GM12892 (cell line): ENCODE measurements at places on chromosomes 5 and 9.

GRCh38 chr5:124888622-124889485 lies 142.4 kb upstream of the ZNF608 start:
- DNase-seq = no peak

DNA sequence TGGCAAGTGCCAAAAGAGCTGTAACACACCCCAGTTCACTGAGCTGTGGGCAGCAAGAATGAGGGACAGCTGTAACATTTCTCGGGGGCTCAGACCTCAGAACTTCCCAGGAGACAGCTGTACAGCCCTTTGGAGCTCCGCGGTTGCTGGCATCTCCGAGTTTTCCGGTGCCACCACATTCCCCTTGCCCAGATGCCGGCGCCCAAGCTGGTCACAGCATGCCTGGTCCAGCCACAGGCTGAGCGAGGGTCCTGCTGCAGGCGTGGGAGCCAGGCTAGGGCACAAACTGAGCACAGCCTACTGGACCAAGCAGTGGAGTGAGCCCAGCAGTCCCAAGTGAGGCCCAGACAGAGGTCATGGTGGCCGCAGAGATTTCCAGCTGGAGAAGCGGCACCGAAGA lies 797.7 kb upstream of the EDIL3 start:
- DNase-seq = no peak

GRCh38 chr5:108637134-108637533 lies 110.6 kb upstream of the FER start:
- no peak for DNase-seq

DNA sequence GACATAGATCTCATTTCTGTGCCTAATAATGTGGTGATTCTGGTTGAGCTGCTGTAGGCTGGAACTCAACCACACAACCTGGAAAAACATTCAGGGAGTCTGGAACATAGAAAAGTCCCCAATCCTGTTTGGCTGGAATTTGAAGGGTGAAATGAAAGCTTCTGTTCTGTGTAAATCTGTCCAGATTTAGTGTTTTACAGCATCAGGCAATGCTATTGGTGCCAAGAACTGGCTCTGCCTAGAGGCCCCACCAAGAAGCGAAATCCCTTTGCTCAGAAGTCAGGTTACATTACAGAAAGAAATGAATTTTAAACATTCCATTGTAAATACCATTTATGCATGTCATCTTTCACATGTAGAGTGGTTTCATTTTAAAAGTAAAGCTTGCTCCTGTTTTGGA lies 56.3 kb downstream of the TMEM174 start:
- no peak for DNase-seq

- no peak for DNase-seq
Observed at GRCh38 chr5:66828046-66828547, 231.9 kb downstream of the MAST4 start.

DNA sequence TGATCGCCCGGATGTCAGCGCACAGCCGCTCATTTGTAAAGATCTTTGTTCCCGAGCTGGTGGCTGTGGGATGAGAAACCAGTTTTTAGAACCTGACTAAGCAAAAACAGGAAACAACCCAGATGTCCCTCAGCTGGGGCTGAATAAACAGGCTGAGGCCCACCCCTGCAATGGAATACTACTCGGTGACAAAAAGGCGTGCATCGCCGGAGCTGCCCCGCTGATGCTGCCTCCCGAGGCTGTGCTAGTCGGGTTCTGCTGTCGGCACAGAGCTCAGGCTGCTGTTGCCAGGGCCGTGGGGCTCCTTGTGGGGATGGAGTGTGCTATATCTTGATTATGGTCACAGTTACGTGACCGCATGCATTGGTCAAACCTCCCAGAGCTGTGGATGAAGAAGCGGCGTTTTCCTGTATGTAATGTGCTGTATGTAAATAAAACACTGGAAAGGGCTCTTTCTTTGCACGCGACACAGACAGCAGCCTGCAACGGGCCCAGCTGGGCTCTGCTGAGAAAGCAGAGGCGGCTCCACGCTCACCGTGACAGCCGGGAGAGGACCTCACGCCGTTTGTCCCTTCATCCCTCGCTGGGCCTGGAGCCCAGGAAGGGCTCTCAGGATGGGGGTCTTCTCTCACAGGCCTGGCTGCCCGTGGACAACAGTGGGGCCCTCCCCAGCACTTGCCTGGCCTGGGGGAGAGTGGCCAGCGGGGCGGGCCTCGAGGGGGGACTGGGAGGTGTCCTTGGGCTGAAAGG lies 51.5 kb upstream of the RNU6ATAC start:
- no peak for DNase-seq

DNA sequence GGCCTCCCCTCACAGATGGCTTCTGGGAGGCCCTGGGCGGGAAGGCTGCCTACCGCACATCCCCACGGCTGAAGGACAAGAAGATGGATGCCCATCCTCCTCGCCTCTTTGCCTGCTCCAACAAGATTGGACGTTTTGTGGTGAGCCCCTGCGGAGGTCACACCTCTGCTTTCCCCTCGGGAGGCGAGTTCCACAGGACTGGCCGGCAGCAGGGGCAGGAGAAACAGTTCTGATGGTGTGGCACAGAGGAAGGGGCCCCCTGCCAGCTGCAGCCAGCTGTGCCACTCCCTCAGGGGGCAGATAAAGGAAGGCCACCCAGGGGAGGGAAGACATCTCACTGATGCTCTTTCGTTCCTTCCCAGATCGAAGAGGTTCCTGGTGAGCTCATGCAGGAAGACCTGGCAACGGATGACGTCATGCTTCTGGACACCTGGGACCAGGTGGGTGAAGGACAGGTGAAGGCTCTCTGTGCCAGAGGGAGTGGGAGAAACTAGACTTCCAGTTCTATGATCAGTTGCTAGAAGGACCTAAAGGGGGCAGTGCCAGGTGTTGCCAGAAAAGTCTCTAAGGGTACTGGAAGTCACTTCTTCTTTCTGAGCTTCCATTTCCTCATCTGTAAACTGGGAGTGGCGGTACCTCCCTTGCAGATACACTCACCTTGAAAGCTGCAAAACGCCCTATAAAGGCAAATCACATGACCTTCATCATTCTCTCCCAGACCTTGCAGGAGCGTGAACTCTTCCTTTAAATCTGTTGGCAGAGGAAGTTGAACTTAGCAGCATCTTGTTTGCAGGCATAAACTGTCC lies 41.0 kb downstream of the STOM start:
- DNase-seq = no peak

DNA sequence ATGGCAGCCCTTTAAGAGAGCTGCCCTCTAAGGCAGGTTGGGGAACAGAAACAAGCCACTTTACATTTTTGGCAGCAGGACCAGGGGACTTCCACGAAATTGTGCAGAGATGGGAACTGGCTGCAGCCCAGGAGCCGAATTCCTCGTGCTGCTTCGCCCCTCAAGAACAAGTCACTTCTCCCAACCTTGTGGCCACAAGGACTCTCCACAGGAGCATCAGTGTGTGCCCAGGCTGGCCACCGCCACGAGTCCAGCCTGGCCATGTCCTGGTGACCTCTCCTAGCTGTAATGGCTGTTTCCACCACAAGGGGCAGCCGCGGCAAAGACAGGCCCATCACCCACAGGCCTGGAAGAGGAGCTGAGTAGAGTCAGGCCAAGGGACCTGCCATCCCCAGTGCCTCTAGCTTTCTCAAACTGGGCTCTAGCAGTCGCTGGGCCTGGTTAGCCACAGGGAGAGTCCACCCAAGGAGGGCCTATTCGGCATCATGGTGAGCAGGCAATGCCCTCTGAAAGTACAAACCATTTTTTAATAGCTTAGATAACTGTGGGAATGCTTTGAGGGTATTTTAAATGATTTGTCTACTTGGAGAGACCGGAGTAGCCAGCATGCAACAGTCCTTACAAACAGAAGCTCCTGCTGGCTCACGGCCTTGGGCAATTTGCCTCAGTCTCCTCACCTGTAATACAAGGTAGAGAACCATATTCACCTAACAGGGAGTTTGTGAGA lies 129.0 kb downstream of the COL23A1 start:
- DNase-seq = peak; percentile 47

GRCh38 chr5:78243639-78244038 lies 50.9 kb downstream of the AP3B1 start:
- no peak for DNase-seq

- no peak for DNase-seq
Observed at GRCh38 chr5:136208916-136209315, 16.0 kb upstream of the SMIM32 start.

- no peak for DNase-seq
Observed at GRCh38 chr9:18393340-18394130, 80.4 kb upstream of the ADAMTSL1 start.

DNA sequence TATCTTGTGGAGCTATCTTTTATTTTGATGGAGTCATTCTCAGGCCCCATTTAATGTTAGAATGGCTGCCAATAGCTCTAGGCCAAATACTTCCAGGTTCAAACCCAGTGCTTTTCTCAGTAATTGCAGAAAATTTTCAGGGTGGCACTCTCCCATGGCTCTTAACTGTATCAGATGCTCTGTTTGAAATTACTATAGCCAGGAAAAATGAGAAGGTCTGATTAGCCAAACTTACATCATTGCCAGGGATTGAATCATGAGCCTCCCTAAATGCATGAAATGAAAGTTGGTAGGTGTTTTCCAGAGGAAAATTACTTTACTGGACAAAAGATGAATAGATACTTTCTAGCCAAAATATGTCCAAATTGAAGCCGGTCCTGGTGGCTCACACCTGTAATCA lies 404.8 kb downstream of the MAT2B start:
- DNase-seq = no peak

DNA sequence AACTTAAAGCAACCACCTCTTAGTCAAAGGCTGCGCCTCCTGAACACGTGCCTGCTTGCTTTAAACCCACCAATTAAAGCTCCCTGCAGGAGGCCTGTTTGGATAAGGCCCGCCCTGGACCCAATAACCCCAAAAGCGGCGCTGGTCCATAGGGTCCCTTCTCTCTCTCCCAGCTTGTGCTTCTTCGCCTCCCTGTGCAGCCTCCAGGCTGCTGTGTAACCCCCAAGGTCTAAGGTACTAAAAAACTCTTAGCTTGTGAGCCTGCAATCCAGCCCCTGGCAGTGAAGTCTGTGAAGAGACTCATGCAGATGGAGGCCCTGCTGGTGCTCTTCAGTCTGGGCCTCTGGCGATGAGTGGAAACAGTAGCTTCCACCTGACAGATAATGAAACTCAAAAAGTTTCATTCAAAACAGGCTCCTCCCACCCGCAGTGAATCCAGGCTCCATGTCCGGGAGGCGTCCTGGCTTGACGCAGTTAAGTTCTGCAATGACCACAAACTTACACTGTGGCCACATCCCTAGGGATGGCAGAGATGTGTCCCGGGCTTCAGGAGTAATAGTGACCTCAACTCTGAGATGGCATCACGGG lies 97.3 kb downstream of the PRRT1B start:
- DNase-seq = peak; percentile 65

DNA sequence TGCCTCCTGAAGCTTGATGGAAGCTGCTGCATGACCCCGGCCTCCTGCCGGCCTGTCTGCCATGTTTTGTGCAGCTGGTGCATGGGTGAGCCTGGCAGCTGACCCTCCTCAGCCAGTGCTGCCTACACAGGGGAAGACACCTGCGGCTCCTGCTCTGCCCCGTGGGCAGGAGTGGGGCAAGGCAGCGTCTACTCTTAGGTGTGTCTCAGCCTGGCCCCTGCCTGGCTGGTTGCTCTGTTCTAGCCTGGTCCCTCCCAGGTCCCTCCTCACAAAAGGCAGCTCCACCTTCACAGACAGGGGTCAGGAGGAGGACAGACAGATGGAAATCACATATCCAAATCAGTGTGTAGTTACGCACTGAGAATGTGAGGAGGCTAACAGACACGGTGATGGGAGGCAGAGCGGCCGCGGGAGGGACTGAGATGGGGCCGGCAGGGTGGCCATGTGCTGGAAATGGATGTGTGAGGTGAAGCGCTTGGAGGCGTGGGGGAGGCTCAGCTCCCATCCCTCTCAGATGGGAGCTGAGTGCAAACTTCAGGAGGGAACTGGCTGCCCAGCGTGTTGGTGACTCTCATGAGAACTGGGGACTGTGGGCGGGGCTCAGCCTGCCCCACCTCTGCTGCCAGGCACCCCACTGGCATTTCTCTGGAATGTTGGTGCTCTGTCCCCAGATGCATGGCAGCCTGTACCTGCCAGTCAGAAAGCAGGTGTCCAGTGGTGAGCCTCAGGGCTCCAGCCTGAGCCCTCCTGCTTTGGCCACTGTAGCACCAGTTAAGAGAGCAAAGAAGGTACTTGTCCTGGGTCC lies 43.4 kb downstream of the PPARGC1B start:
- DNase-seq = no peak

DNA sequence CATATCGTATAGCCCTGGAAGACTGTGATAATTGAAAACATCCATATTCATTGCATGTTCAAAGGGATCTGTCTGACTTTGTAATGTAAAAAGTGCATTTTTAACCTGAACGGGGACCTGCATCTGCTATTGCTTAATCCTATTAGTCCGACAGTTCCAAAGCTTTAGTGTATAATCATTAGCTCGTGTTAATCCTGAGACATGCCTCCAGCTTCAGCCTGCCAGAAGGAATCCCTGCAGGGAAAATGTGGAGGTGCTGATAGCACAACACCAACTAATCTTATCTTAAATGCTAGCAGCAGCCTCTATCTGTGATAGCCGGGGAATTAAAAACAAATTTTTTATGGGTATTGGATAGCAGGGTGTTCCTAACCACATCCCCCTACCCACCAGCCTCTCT lies 495.2 kb downstream of the TLE4 start:
- no peak for DNase-seq

DNA sequence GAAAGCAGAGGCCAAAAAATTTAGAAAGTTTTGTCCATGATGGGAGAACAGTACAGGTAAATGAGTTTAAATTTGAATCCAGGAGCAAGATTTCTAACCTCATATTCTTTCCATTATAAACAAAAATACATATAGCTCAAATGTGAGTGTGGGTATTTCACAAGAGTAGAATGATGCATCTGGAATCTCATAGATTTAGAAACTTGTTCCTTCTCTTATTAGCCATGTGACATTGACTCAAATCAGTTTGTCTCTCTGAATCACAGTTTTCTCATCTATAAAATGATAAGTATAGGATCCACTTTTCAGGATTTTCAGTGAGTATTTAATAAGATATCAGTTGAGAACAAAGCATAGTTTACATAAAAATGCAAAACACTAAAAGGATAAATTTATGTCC lies 436.3 kb upstream of the PAPPA start:
- DNase-seq = no peak

- no peak for DNase-seq
Observed at GRCh38 chr9:70108181-70108580, 64.5 kb downstream of the MAMDC2 start.

GRCh38 chr9:112050544-112051475 lies 124.3 kb downstream of the SUSD1 start:
- no peak for DNase-seq
